ENCODE measurements at places on chromosomes 13 and 19.
A peak's percentile ranks its signal among the peaks of the same experiment; 100 is the strongest.

- DNase-seq, result peak; percentile 85
These were observed 58.0 kb upstream of the CYSLTR2 start for GRCh38 chr13:48595431-48596429.

- no peak for DNase-seq
These were observed 57.4 kb upstream of the RCBTB2 start for GRCh38 chr13:48590141-48590901.

GRCh38 chr13:108070491-108070890 lies 144.8 kb downstream of the LIG4 start:
- DNase-seq, result peak; percentile 53

- no peak for DNase-seq
These were observed 3.2 kb downstream of the CCNP start for GRCh38 chr19:40223135-40223822.

GRCh38 chr13:102039264-102039663 lies 362.6 kb downstream of the FGF14 start:
- no peak for DNase-seq

DNA sequence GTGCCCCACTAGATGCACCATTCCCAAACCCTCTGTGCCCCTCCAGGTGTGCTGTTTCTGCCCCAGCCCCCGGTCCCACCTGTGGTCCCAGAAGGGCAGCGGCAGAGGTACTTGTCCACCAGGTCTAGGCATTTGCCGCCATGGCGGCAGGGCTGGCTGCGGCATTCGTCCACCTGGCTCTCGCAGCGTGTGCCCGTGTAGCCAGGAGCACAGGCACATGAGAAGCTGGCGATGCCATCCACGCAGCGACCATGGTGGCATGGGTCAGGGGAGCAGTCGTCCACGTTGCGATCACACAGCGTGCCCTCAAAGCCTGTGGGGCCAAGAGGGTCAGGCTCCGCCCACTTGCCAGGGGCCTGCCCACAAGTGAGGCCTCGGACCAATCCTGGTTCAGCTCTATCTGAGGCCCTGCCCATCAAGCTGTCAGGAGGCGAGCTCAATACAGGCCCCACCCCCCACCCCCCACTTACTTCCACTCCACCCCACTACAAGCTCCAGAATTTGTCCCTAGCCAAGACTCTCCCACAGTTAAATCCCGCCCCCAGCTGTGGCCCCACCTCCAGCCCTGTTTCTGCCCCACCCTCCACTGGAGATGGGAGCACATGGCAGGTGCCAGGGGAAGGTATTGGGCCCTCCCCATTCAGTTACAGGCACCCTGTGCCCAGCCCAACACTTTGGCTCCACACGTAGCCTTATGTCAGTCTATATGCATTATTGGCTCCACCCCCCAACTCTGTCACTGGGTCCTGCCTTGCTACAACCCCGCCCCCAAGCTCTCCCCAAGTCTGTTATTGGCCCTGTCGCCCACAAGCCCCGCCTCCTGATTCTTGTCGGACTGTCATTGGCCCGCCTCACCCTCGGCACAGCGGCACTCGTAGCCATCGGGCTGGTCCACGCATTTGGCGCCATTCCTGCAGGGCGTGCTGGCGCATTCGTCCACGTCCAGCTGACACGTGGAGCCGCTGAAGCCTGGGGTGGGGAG lies 13.5 kb downstream of the NOTCH3 start:
- DNase-seq, result no peak

DNA sequence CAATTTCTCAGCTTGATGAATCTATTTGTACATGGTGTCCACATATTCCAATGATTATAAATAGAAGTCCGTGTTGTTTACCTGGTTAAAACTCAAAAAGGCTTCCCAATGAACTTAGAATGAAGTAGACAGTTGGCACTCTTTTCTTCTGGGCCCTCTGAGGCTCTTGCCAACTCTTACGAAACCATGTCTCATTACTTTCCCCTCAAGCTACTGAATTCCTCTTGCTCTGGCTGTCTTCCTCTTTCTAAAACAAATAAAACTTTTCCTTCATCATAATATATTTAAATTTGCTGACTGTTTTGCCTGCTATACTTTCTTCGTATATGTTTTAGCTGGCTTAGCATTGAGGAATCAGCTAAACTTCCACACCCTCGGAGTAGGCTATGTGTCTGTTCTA lies 139.7 kb downstream of the SLITRK6 start:
- DNase-seq, result no peak

DNA sequence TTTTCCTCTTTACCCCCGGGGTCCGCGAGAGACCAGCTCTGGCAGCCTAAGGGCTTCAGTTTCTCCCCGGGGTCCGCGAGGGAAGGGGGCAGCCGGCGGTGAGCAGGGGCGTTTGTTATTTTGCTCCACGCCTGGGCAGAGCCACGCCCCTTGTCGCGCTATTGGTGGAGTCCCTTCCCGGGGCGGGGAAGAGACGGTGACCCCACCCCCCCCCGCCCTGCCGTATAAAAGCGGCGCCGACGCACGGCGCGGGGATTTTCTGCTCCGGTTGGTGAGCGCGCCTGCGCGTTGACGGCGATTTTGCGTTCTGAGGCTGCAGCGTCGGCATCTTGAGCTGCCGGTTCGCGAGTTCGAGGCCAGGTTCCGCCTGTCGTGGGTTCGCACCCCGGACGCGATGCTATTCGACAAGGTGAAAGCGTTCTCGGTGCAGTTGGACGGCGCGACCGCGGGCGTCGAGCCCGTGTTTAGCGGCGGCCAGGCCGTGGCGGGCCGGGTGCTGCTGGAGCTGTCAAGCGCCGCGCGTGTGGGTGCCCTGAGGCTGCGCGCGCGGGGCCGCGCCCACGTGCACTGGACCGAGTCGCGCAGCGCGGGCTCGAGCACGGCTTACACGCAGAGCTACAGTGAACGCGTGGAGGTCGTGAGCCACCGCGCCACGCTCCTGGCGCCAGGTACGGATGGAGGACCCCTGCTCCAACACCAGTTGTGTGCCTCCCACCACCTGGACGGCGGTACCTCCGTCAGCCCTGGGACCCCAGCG lies at the start of gene ARRDC2:
Gene ARRDC2, plus strand, starts transcription at position 254 of the 757 bp plus-strand sequence. Its CDS starts 141 bp downstream, at position 395.
- peak; percentile 98 for DNase-seq

DNA sequence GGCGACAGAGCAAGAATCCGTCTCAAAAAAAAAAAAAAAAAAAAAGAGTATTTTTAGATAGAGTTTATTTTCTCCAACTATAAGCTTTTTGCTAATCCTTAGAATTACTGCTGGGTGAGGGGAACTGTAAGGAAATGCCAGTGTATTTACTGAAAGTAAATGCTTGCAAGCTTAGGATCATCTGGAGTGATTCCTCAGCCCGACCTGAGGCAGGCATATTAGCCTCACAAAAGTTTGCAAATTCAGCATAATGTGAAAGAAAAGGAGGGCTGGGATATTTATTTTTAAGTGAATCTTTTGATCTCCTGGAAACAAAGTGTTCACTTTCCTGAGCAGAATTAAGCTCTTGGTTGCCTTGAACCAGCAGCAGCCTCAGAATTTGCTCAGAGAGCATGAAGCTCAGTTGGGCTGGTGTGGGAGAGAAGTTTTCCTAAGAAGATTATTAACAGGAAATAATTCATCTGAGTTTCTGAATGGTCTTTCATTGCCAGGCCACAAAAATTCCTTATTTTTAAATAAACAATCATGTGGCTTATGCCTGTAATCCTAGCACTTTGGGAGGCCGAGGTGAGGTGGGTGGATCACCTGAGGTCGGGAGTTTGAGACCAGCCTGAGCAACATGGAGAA lies 24.7 kb upstream of the SPATA13 start:
- DNase-seq, result no peak

GRCh38 chr19:49570138-49570856 lies 10.1 kb downstream of the NOSIP start:
- DNase-seq, result no peak

GRCh38 chr13:33106656-33107360 lies 90.6 kb downstream of the KL start:
- DNase-seq, result no peak

DNA sequence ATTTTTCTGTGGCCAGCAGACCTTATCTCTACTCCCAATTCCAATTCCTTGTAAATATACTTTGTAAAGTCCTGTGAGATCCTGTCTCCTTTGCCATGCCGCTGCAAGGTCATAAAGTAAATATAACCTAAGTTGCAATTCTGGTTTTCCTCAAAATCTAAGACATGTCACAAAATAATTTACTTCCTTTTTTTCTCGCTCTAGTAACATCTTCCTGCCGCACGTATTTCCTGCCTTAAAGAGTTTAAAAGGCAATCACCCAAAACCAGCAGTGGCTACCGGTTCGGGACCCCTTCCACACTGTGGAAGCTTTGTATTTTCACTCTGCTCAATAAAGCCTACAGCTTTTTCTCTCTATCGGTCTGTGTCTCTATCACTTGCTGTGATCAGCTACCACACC lies 832.0 kb upstream of the SLITRK5 start:
- DNase-seq, result no peak

DNA sequence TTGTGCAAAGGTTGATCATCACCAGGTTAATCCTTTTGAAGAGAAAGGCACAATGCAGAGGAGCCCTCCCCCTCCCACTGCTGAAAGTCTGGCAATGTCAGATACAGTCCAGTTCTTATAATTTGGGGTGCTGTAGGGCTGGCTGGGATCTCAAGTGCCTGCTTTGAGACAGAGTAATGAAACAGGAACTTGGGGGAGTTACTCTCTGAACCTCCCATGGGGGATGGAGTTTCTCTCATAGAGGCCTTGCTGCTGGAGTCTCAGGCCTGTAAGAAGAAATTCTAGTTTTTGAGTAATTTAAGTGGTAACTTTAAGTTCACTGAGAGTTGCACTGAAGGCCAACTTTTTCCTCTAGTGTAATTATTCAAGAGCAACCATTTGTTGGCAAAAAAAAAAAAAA lies 410.5 kb downstream of the KCNRG start:
- DNase-seq, result no peak

DNA sequence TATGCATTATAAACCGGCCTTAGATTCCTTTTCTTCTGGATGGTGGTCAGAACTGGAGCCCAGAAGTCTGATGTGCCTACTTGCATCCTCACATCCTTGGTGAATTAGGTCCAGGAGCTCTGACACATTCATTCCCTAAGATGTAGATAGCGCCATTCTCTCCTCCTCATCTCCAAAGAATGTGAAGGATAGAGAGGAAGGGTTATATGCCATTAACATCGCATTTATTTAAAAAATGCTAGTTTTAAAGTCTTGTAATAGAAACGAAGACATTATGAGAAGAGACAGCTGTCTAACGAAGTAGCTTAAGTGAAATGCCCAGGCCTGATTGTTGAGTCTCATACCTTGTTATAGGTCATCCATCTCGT lies 9.7 kb downstream of the MBNL2 start:
- no peak for DNase-seq

DNA sequence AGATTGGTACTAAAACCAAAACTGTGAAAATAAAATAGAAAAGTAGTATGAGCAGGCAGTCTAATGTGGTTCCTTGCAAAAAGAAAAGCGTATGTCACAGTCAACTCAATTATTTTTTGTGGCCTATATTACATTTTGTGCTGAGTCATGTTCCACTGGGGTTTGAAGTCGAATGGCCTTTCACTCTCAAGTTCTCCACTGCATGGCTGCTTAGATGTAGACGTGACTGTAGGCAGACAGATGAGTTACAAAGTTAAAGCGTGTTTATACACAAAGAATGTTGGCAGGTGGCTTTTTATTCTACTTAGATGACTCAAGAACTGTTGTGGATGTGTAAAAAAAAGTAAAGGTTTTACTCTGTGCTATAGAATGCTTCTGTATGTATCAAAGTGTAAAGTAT lies 133.9 kb downstream of the SLITRK6 start:
- DNase-seq, result no peak

DNA sequence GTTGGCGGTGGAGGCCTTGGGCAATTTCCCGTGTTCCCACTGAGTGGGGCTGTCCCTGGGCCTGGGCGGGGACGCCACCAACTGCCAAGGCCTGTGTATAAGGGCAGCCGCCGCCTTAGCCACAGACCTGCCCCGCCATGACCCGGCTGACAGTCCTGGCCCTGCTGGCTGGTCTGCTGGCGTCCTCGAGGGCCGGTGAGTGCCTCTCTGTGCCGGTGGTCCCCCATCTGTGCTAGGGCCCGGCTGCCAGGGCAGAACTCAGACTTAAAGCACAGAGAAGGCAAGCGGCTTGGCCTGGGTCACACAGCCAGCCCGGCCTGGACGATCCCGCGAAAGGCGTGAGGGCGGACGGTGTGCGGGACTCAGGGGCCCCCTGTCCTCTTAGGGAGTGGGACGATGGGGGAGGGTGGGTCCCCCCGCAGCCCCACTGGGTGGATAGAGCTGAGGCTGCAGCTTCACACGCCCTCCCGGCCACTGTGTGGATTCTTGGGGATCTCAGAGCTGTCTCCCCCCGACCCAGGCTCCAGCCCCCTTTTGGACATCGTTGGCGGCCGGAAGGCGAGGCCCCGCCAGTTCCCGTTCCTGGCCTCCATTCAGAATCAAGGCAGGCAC lies at the start of gene AZU1:
Gene AZU1, plus strand, starts transcription at position 128 of the 612 bp plus-strand sequence. Its CDS starts 10 bp downstream, at position 138.
- no peak for DNase-seq

DNA sequence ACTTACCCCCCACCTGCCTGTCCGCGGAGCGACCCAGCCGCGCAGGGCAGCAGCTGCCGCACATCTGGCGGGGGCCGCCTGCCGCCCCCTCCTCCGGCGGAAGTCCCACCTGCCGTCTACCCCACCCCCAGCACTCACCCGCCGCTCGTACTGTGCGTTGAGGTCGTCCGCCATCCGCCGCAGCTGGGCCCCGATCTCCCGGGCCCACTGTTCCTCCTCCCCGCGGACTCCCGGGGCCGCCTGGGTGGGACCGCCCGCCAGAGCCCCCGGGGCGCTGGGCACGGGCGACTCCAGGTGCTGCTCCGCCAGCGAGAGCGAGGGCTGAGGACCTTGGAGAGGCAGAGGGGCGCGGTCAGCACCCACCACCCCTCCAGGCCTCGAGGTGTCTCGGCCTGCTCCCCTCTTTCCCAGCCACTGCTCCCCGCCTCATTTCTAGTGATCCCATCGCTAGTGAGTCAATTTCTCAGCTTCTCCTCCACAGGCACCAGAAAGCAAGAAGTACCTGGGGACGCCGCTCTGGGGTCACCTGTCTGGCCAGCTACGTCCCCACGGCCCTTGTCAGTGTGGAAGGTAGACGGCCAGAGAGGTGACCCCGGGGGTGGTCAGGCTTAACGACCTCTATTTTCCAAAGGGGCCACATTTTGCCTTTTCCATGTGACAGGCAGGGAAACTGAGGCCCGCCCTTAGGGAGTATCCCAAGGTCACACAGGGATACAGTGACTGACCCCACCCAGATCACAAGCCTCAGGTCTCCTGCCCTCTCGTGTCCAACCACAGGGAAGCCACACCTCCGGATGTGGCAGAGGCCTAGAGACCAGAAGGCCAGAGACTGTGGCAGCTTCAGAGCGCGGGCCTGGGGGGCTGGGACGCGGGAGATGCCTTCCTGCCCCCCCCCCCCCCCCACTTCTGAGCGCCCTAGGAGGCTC lies 4.3 kb downstream of the BBC3 start:
- DNase-seq, result peak; percentile 57
